ENCODE measurements at places on chromosomes 3 and 15. TPM values are rescaled to one million over a fixed set of nuclear protein-coding genes. Genes with fewer than 3 reads are reported as not detected.

CNOT10 gene
- 74.5 TPM for total RNA-seq

TTLL13 gene
- total RNA-seq = not detected

TATDN2 gene
- 57.0 TPM for total RNA-seq

ZCWPW2 gene
- 0.31 TPM for total RNA-seq

FBXO40 gene
- not detected for total RNA-seq

HEXA gene
- total RNA-seq = 80.9 TPM

ZNF620 gene
- 4.6 TPM for total RNA-seq

ITIH3 gene
- not detected for total RNA-seq

CFAP92 gene
- total RNA-seq = 0.26 TPM

CCR3 gene
- total RNA-seq = 0.34 TPM

STRIT1 gene
- not detected for total RNA-seq

SERPINI1 gene
- 1.7 TPM for total RNA-seq

IGF2BP2 gene
- 0.21 TPM for total RNA-seq

GCHFR gene
- total RNA-seq = 50.6 TPM

HHLA2 gene
- 3.3 TPM for total RNA-seq

NLGN1 gene
- not detected for total RNA-seq

CPNE9 gene
- not detected for total RNA-seq

WDR76 gene
- total RNA-seq = 88.7 TPM

HYAL3 gene
- total RNA-seq = 9.7 TPM

NEK10 gene
- 0.81 TPM for total RNA-seq

RASGRP1 gene
- total RNA-seq = 165 TPM

PLAAT1 gene
- total RNA-seq = not detected

SMAD6 gene
- total RNA-seq = 1.2 TPM

LMOD3 gene
- not detected for total RNA-seq

ROPN1 gene
- not detected for total RNA-seq

SLC22A13 gene
- total RNA-seq = 0.58 TPM

GOLGA6L10 gene
- total RNA-seq = 0.84 TPM

SHF gene
- total RNA-seq = 1.3 TPM

WWTR1 gene
- total RNA-seq = 0.31 TPM

GP9 gene
- not detected for total RNA-seq

TNIK gene
- total RNA-seq = 32.1 TPM

RAD51 gene
- total RNA-seq = 82.7 TPM

JMJD7 gene
- total RNA-seq = 22.8 TPM

TMA7 gene
- total RNA-seq = 339 TPM

PLCL2 gene
- total RNA-seq = 33.9 TPM

PLA2G4E gene
- total RNA-seq = not detected

AP3B2 gene
- not detected for total RNA-seq

MED12L gene
- total RNA-seq = 0.76 TPM

IQCH gene
- 0.97 TPM for total RNA-seq

ISL2 gene
- 0.37 TPM for total RNA-seq

KIF23 gene
- total RNA-seq = 80.7 TPM
